Activated T-cell treated with anti-CD3 and anti-CD28 coated beads for 24 hours (primary cell): ENCODE measurements at places on chromosomes 4 and X.

DNA sequence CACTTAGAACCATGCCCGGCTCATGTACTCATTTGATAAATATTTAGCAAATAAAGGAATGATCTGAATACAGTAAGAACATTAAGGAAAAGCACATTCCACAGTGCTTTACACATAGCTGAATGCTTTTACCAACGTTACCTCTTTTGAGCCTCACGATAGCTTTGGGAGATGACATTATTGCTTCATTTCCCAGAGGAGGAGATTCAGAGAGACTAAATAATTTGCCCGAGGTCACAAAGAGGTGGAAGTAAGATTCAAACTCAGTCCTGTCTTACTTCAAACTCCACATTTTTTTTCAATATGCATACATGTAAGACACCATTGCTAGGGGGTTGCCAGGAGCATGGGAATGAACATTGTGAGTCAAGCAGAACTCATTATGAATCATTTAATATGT, 538.5 kb downstream of the BCOR start:
- DNase-seq = no peak

GRCh38 chrX:37701588-37701987, 16.0 kb downstream of the XK start:
- no peak for DNase-seq

- DNase-seq = no peak
Observed at GRCh38 chr4:22458098-22458497, 57.8 kb downstream of the ADGRA3 start.

GRCh38 chr4:165721815-165722214, 151.2 kb upstream of the TLL1 start:
- no peak for DNase-seq

- DNase-seq = no peak
Observed at GRCh38 chr4:44848466-44848865, 122.1 kb upstream of the GNPDA2 start.

- no peak for DNase-seq
Observed at GRCh38 chr4:142777045-142777743, 68.9 kb downstream of the INPP4B start.

GRCh38 chrX:2640436-2641150, 50.5 kb upstream of the CD99 start:
- no peak for DNase-seq

- DNase-seq = no peak
Observed at GRCh38 chrX:120251471-120252011, 929 bp downstream of the ZBTB33 start.

DNA sequence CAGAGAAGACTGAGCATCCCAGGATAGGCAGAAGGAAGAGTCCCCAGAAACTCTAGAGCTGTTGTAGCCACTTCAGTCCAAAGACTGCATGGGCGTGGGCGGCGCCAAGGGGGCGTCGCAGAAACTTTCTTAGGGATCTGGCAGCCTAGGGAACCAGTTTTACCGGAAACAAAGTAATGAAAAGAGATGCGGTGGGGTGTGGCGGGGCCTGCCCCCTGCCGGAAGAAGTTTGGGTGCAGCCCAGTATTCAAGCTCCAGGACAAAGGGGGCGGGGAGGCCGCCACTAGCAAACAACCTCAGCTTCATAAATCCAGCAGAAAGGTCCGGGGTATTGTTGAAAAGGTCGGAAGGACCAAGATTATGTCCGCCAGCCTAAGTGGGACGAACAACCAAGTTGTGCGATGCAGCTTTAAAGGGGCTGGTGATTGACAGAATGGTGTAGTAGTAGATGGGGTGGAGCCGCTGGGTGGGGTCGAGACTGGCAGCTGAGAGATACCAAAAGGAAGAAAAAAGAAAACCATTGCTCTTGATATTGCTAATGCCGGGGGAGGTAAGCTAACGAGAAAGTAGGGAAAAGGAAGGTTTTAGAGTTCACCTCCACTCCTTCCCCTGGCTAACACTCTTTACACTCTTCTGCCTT, 190.5 kb downstream of the RRAGB start:
- DNase-seq = peak; percentile 23

- DNase-seq = no peak
Observed at GRCh38 chrX:21974011-21974385, 33.5 kb downstream of the SMS start.
